Substantia nigra (tissue), 51 donors: ENCODE measurements at places on chromosomes 5 and 9.

GRCh38 chr9:660227-660626 lies 181.3 kb upstream of the DMRT1 start:
- no peak for DNase-seq

DNA sequence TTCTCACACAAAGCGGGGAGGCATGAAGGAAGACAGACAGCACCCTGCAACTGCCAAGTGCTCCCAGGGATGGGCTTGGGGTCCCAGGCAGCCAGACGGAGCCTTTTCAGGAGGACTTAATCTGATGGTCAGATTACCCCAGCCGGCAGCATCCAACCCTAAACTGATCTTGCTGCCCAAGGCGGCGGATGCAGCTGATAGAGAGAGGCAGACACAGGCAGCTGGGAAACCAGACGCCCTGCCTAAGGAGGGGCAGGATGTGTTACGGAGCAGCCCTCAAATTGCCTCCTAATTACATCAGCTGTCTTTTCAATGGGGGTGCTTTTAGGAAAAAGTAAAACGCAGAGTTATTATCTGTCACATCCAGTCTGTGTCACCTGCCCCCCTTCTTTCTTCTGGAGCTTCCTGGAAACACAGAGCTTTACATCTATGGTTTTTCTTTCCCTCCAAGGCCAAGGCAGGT lies 190.9 kb upstream of the PANK3 start:
- no peak for DNase-seq

DNA sequence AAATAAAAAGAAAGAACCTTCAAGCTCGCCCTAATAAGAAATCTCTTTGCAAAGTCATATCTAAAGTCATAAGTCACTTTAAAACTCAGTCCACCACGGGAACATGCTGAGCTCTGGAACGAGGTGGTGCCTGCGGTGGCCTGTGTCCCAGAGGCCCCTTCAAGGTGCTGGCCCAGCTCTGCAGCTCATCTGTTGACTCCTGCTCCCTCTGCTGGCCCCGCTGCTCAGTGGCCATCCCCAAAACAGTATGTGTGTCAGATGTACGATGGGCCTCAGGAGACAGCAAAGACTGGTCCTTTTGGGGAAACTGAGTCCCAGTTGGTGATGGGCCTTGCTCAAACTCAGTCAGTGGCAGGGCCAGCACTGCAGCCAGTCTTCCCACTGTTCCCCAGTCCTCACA lies 22.8 kb upstream of the FOXB2 start:
- peak; percentile 16 for DNase-seq

DNA sequence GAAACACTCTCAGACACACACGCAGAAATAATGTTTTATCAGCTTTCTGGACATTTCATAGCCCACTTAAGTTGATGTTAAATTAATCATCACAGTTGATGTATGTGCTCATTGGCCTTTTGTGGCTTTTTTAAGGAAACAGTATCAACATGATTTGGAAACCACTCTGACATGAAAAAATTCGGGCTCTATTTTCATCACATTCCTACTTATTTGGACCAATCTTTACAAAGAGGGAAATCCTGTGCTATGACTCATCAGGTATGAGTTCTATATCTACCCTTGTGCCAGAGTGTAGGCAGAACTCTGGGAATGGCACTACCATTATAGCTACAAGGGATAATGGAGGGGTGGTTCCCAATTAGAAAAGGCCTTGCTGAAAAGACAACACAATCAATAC lies 388.4 kb upstream of the PTGER4 start:
- no peak for DNase-seq

- no peak for DNase-seq
Observed at GRCh38 chr9:98094316-98094715, 24.7 kb downstream of the TRIM14 start.

DNA sequence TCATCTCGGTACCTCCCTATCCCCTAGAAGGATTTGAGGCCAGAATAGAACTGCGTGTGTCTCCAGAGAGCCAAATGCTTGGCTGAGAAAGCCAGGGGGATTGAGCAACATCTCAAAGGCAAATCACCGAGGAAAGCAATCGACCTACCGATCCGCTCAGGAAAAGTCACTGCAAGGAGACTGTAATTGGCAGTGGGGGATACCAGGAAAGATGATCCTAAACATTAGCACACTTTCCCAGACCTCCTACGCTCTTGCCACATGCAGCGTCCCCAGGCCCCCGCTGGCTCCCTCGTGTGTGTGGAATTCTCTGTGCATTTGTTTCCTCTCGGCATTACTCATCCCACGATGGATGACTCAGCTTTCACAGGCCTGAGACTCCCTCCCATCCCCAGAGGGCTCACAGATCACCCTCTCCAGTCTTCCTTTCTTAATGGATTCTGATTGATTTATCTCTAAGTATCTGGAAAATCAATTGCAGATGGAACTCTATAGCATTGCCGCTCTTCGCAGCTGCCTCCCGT lies 82.2 kb upstream of the ICE1 start:
- no peak for DNase-seq

DNA sequence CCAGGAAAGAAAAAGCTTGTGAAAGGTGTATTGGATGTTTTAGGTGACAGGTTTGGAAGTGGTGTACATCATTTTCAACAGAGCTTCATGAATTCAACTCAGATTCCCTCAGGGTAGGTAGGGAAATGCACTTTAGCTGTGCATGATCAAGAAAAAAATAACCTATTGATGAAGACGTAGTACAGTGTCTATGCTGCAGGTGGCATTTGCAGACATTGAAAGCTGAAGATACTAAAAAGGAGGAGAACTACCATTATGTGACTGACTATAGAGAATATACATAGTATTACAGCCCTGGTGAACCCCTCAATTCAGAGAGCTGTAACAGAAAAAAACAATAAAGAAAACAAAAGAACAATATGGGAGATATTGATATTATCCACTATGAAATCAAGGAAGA lies 2344.7 kb upstream of the ACO1 start:
- no peak for DNase-seq

GRCh38 chr5:55604611-55605067 lies 69.9 kb upstream of the PLPP1 start:
- DNase-seq, result no peak

- no peak for DNase-seq
Observed at GRCh38 chr9:130265431-130266235, at the start of gene HMCN2. Gene HMCN2 (plus strand): TSS chr9:130265760. CDS start chr9:130265879, 119 bp downstream.
